ENCODE measurements at places on chromosomes 3 and 15.

GRCh38 chr3:9749296-9749644 lies 482 bp upstream of the OGG1 start:
- no peak for DNase-seq

DNA sequence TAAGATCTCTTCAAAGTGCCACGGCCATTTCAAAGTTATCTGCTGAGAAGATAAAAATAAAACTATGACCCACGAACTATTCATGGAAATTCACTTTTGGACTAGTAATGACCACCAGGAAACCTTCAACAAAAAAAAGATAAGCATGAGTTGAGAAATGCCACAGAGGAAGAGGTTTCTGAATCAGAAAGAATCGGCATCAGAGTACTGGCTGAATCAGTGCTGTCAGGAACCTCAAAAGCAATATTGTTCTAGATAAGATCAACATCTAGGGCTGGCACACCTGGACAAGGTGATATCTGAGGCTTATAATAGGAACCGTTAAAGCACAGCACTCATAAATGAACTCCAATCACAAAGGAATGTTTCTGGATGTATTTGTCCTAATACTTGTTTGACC lies 72.7 kb downstream of the PEAK1 start:
- DNase-seq, result no peak

DNA sequence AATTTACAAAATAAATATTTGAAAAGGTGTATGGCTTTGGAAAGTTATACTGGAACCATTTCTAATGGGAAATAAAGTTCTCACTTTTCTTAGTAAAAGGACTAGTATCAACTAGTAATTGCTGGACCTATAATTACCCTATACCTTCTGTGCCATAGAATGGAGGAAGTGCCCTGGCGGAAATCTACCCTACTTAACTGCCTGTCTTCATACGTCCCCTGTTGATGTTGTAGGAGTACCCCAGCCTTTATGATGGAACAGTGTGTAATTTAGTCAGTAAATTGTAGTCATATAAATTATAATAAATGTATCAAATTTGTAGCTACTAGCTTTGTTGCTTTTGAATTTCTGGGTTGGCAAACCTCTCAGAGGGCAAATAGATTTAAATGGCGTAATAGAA lies 149.9 kb downstream of the LPP start:
- DNase-seq, result no peak

GRCh38 chr3:1527786-1528185 lies 435.0 kb downstream of the CNTN6 start:
- no peak for DNase-seq

- no peak for DNase-seq
Observed at GRCh38 chr3:157394411-157394810, 42.2 kb upstream of the PTX3 start.

- no peak for DNase-seq
Observed at GRCh38 chr3:38555926-38556325, 59.8 kb downstream of the EXOG start.

- DNase-seq, result no peak
Observed at GRCh38 chr3:161977850-161978249, 481.2 kb downstream of the OTOL1 start.
